CD4-positive, alpha-beta memory T cell (primary cell): ENCODE measurements at places on chromosomes 11 and 22.

GRCh38 chr22:46081831-46082210 lies 68.5 kb upstream of the PPARA start:
- DNase-seq: no peak

GRCh38 chr22:22218302-22218701 lies 26.3 kb upstream of the VPREB1 start:
- no peak for DNase-seq

GRCh38 chr11:18065572-18065971 lies 19.5 kb upstream of the TPH1 start:
- no peak for DNase-seq

- no peak for DNase-seq
Observed at GRCh38 chr11:12186701-12187100, 76.3 kb downstream of the MICAL2 start.

GRCh38 chr22:21818487-21819182 lies 48.8 kb downstream of the MAPK1 start:
- DNase-seq: no peak
